ENCODE measurements at places on chromosomes 6 and 20.

GRCh38 chr6:68094070-68094469, 541.0 kb upstream of the ADGRB3 start:
- no peak for DNase-seq

DNA sequence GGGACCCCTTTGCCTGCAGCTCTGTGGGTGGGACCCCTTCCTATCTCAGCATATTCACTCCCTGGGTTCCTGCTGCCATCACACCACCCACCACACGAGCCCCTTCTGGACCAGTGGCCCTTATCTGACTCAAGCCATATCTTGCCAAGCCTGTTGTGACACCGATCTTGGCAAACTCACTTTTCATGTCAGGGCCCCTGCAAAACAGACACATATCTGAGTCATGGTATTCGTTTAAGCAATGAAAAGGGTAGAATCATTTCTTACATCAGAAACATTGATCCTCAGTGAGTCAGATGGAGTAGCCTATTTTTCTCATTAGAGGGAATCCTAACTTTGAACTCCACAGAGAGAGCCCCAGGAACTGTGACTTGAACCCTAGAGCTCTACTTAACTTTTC, 10.6 kb downstream of the RAET1E start:
- DNase-seq: no peak

GRCh38 chr6:143559051-143559660, 47.6 kb upstream of the FUCA2 start:
- no peak for DNase-seq

- DNase-seq: no peak
Observed at GRCh38 chr6:63503199-63503598, 69.1 kb upstream of the LOC128125822 start.

DNA sequence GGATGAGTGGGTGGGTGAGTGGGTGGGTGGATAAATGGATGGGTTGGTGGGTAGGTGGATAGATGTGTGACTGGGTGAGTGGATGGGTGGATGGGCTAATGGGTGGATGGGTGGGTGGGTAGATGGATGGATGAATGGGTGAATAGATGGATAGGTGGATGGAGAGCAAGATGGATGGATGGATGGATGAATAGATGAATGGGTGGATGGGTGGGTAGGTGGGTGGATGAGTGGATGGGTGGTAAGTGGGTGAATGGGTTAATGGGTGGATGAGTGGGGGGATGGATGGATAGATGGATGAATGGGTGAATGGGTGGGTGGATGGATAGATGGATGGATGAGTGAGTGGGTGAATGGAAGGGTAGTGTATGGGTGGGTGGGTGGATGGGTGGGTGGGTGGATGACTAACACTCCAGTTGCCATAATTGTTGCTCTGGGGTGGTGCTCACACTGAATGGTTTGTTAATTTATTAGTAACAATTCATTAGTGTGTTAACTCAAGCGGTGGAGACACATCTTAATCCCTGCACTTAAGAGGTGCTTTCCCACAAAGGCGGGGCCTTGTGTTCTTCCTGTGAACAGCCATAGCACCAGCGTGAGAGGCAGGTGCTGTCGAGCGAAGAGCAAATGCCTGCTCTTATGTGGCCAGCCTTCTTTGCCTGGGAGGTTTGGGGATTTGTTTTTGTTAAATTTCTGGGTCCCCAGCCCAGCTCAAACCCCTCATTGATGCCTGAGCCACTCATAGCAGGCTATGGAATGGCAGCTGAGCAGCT, 4.9 kb upstream of the APCDD1L start:
- DNase-seq: no peak

GRCh38 chr6:89216411-89216810, 747 bp downstream of the GABRR1 start:
- no peak for DNase-seq

GRCh38 chr20:16566080-16566479, 7.2 kb downstream of the KIF16B start:
- no peak for DNase-seq

- no peak for DNase-seq
Observed at GRCh38 chr6:36130667-36131510, 576 bp downstream of the MAPK13 start.

DNA sequence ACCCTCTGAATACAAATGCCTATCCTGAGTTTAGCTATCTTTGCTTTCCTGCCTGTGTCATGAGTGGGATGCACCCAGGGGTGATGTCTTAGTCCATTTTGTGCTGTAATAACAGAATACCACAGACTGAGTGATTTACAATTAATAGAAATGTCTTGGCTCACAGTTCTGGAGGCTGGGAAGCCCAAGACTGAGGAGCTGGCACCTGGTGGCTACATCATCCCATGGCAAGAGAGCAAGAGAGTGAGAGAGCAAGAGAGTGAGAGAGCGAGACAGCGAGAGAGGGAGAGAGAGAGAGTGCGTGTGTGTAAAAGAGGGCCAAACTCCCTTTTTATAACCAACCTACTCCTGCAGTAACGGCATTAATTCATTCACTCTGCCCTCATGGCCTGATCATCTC, 76.8 kb downstream of the PRDM1 start:
- no peak for DNase-seq

- peak; percentile 38 for DNase-seq
Observed at GRCh38 chr6:92124200-92124651, 1295.1 kb downstream of the EPHA7 start.

GRCh38 chr6:64736421-64736950, 970.5 kb downstream of the EYS start:
- no peak for DNase-seq

- no peak for DNase-seq
Observed at GRCh38 chr6:150894191-150894744, 28.8 kb downstream of the MTHFD1L start.

DNA sequence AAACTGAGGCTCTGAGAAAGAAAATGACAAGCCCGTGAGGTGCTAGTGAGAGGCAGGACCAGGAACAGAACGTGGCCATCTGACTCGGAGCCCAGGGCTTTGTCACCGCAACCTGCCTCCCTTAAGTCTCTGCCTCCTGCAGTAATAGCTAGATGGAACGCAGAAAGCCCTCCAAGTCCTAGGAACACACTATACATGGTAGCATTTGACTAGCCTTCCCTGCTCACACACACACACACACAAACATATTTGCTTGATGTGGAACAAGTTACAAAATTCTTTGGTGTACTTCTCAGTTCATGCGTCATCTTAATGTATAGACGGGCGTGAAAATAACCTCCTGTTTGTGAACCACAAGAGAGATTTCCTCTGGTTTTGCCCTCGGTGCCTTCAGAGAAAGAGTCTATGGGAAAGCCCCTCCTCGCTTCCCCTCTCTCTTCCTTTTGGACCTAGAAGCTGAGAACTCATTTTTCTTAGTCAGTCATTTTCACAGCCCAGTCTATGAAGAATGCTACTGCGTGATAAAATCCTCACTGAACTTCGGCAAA, 38.8 kb downstream of the C6orf52 start:
- no peak for DNase-seq

GRCh38 chr6:41277605-41278004, 8.9 kb downstream of the TREM1 start:
- no peak for DNase-seq

GRCh38 chr6:16135066-16135465, 6.2 kb downstream of the MYLIP start:
- no peak for DNase-seq

DNA sequence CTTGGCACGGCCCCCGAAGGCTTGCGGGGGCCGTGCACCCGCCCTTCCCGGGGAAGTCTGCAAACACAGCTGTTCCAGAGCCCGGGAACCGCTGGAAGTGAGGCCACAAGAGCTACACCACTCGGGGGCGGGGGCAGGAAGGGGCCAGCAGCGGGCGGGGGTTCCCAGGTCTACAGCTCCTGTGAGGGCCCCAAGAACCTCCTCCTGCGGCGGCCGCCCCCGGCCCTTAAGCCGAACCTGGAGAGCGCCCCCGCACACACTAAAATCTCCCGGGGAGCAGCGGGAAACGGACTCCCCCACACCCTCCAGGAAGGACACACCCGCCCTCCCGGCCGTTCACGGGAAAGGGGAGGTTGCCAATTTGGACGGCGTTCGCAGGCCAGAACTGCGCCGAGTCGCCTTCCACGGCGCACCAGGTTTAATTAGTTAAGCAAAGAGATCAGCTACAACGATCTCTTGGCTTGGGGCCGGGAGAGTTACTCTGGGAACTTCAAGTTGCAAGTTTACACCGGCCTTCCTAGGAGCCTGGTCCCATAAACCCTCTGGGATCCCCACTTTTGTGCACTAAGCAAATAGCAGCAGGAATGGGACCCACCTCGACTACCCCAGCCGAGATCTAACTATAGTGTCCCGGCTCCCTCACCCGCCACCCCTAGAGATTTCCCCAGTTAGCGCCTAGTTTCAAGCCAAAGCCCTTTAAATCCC, 1.7 kb downstream of the JAG1 start:
- DNase-seq: no peak

DNA sequence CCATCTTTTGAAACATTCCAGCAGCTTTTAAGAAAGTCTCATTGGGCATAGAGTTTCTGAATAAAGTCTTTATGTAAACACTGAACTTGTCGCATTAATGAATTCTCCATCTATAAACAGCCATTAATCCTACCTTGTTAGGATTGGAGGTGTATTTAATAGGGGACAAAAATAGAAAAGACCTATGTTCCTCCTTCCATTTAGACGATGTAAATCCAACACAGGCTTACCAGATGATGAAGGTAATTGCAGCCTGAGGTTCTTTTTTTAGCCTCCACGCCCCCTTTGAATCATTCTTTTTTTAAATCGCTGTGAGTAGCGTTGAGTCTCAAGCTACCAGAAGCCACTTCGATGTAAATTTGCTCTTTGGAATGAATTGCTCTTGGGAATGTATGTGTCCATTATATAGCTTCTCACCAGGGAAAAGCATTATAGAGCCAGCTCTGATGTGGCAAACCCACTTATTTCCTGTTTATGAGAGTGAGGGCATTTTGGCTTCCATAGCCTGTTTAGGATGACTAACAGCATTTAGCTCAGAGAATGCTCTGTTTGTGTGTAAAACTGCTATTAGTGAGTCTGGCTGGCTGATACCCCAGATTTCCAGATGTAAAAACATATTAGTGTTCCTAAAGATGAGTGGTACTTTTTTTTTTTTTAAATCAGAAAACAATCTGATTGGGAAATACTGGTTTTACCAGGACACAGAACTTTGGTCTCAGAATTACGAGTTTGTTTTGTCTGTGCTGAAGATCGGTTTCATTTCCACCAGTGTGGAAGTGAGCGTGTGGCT, 74.9 kb upstream of the CLDN20 start:
- no peak for DNase-seq

- no peak for DNase-seq
Observed at GRCh38 chr6:44805238-44805846, 417.8 kb downstream of the CDC5L start.

GRCh38 chr20:58870293-58871014, 17.9 kb downstream of the GNAS start:
- DNase-seq: peak; percentile 77

GRCh38 chr6:111982681-111983080, 71.2 kb upstream of the CCN6 start:
- no peak for DNase-seq

DNA sequence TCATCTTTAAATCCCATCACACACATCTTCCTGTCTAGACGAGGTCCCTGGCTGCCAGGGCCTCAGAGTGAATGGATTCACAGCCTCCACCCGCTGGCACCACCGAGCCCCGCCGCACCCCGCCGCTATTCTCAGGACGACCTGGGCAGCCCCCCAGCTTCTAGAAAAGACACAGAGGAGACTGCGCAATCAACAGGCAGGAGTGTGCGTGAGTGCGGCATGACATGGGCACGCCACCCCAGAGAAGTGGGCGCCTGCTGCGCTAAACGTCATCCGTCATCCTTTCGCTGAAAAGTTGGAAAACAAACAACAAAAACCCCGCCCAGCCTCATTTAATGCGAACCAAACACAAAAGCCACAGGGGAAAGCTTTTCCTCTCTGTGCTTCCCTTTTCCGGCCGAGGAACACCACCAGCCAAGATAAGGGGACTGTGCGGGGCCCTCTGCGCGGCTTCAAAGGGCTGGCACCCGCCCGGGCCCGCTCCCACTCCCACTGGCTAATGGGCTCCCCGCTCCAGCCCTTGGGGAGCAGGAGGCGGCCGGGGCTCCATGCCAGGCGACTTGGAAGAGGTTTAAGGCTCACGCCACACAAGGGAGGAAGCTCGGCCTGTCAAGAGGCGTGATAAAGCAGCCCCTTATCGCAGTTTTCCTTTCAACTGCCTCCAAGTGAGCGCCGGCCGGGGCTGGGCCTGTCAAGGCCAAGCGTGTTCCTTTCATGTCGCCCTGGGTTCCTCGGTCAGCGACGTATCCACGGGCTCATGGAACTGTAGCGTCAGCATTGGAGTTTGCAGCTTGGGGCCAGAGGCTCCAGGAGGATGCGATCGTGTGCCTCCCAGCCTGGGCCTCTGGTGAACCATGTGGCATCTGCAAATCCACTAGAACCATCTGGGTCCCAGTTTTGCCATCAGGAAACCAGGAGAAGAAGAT, 50.1 kb downstream of the NFATC2 start:
- no peak for DNase-seq
